ENCODE measurements at places on chromosomes 2 and 18.

- no peak for DNase-seq
Measured at GRCh38 chr18:6728331-6728730, 1.2 kb upstream of the ARHGAP28 start.

GRCh38 chr2:173922760-173923159 lies 42.4 kb downstream of the SP3 start:
- no peak for DNase-seq

- DNase-seq, result no peak
Measured at GRCh38 chr2:218138047-218138446, 12.2 kb downstream of the CXCR2 start.

- DNase-seq, result no peak
Measured at GRCh38 chr18:4842751-4843150, 354.3 kb downstream of the AKAIN1 start.

DNA sequence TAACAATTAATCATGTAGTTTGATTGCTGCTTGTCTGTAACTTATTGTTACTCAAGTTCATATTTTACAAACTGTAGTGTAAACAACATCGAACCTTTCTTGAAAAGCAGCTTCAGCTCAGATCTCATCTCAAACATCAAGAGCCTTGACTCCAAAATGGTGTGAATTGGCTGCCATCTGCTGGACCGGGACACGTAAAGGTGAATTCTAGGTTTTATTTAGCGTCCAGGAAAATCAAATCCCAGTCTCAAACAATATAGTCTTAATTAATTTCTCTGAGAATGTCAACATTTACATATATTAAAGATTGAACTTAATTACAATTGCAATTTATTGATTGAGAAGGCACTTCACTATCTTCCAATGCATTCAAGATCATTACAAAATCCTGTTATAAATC lies 453.0 kb downstream of the GALR1 start:
- DNase-seq, result no peak

- DNase-seq, result no peak
Measured at GRCh38 chr2:222651718-222652418, 4.0 kb downstream of the FARSB start.

- DNase-seq, result no peak
Measured at GRCh38 chr18:7273301-7273921, 42.5 kb downstream of the LRRC30 start.

DNA sequence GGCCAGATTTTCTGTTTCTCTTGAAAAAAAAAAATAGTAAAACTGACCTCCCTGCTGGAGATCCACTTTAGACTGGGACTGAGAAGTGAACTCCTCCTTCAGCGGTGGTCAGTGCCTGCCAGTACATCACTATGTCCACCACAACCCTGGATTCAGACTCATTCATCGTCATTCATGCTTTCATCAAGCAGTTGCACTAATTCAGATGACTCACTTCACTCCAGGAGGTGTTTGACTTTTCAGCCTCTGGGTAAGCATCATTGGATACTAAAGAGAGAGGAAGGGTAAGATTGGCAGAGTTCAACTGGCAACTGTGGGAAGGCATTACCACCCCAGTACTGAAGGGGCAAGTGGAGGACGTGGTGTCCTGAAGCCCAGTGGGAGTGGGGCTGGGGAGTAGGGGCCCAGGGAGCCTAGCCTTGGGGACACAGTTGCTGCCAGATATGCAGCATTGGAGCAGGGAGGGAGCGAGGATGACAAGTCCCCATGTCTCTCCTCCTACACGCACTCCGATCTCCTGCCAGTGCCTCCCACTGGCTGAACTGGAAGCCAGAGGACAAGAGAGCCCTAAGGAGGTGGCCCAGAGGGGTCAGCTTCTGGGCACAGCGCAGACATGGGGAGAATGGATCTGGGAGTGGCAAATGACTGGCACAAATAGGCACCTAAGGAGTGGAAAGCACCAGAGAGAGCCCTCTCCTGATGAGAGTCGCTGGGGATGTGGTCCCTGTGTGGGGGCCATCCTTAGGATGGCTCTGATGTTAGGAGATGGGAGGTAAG lies 111.1 kb downstream of the TGFA start:
- DNase-seq, result no peak

DNA sequence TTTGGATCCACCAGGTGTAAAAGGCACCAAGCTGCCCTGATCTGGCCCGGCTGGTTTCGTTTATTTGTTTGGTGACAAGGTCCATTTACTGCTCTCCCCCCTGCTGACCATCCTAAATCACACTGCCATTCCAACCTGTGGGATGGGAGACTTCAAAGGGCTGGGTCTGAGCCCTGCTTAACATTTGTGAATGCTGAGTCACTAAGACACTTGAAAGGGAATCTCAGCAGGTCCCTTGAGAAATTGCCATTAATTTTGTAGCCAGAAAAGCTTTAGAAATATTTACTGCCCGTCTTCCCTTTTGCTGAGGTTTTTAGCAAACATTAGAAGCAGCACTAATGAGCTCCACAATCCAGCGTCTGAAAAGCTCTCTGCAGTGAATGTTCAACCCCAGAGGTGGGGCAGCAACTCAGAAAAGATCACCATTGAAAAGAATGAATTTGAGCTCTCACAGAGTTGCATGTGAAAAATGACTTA lies 133.8 kb downstream of the ARL4C start:
- no peak for DNase-seq

DNA sequence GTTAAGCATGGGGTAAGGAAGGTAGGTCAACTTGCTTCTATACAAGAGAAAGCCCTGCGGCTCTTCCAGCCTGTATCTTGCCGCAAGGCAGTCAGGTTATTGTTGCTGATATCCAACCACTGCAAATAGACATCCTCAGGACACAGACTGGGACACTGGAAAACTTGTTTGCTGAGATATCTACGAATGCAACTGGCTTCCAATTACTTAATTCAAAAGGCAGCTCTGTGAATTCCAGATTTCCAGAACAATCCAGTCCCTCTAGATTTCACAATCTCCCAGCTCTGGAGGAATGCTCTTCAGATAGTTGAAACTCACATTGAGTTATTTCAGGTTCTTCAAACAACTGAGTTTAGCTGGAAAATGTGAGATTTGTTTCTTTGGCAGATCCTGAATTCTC lies 34.6 kb upstream of the SP9 start:
- DNase-seq, result no peak

- no peak for DNase-seq
Measured at GRCh38 chr2:71713581-71714580, 260.5 kb downstream of the DYSF start.

GRCh38 chr18:23330423-23330822 lies 122.7 kb upstream of the RIOK3 start:
- no peak for DNase-seq

GRCh38 chr2:42071791-42072190 lies 24.0 kb downstream of the PKDCC start:
- no peak for DNase-seq

DNA sequence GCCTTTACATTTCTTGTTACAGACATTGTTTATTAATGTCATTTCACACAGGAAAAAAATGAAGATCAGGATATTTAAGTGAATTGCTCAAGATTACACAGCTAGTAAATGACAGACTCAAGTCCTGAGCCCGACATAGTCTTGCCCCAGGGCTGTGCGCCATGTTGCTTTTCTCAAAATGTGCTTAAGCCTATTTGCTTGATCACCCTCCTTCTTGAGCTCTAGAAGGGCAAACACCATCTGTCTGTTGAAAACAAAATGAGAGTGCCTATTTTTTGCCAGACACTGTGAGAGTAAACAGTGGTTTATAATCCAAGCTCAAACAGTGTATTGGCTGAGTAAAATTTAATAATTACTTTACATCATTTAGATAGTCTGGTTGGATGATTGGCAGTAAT lies 34.8 kb upstream of the HNMT start:
- no peak for DNase-seq

GRCh38 chr2:132463719-132464118 lies 47.1 kb downstream of the GPR39 start:
- no peak for DNase-seq

- no peak for DNase-seq
Measured at GRCh38 chr18:56748698-56749268, 97.6 kb downstream of the WDR7 start.

GRCh38 chr2:38516122-38516521 lies 86.6 kb downstream of the HNRNPLL start:
- DNase-seq, result no peak

DNA sequence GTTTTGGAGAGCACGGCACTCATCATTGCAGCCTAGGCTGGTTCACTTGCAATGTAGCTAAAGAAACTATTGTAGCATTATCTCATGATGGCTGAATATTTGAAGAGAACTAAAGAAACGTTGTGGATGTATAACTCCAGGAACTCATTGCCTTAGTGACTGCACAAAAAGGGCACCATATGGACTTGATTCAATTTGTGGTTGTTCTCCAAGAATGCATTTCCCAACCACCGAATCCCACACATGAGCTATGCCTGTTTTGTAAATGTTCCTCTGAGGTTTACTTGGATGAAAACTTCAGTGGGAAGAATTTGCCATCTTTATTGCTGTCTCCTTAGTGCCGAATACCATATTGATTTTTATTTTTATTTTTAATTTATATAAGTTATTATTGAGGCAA lies 43.5 kb downstream of the DOK6 start:
- no peak for DNase-seq

GRCh38 chr2:168449419-168449818 lies 6.7 kb upstream of the CERS6 start:
- DNase-seq, result no peak

GRCh38 chr18:32315881-32316280 lies 126.0 kb downstream of the MEP1B start:
- DNase-seq, result no peak

DNA sequence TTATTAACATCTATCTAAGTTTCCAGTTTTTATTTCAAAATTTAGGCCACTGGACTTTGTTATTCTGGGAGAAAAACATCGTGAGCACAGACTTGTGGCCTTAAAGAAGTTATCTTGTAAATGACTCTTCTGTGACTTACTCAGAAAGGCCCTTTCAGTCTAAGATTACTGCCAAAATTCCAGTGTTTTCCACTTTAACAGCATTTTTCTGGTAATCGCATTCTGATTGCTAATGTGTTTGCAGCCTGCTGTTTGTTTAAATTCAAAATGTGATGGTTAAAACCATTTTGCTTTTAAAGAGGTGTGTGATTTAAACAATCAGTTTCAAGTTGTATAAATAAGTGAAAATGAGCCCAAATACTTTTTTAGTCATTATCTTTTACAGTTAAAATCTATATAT lies 136.7 kb upstream of the DAPL1 start:
- DNase-seq, result no peak

- DNase-seq, result no peak
Measured at GRCh38 chr2:121021685-121022084, 263.3 kb downstream of the TFCP2L1 start.

DNA sequence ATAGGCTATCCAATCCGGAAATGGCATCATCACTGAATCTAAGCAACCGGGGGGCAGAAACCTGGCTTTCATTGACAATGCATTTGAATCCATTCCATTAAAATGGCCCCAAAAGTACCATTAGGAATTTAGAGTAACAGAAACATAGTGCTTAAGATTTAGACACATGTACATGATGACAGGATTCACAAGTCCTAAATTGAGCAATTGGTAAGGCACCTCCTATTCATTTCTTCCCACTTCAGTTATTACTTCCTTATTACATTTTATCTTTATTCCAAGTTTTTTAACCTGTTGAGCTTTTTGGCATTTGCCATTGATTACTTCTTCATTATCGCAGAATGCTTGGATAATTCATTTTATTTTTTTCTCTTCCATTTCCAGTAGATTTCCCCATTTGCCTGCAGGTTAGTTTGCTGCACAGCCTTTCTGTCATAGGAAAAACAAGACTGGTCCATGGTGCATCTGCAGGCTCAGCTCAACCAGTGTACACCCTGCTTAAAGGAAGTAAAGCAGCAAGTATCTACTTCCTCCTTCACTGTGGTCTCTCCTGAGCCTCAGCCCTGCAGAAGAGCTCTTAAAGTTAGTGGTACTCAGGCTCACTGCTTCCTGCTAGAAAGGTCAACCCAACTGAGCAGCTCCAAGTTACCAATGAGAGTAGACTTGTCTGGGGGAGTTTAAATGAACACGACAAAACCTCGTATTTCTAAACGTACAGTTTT lies 89.2 kb downstream of the DOCK10 start:
- no peak for DNase-seq

- DNase-seq, result no peak
Measured at GRCh38 chr18:68467957-68468356, 247.0 kb downstream of the TMX3 start.

DNA sequence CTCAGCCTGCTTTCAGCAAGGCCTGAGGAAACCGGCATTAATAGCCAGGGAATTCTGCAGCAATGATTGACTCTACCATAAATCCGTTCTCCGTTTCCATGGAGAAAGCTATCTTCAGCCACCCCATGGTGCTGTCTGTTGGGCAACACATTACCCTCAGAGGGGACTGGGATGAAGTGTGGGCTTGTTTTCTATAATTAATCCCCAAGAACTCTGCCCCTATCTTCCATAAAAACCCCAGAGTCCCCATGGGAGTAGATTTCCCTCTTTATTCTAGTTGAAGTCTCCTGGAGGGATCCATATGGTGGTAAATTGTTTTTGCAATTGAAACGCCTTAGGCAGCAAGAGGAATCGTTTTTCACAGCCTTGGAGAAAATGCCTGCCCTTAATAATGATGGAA lies 9.2 kb downstream of the G6PC2 start:
- no peak for DNase-seq

GRCh38 chr2:207766041-207766551 lies 3.6 kb downstream of the FZD5 start:
- no peak for DNase-seq

DNA sequence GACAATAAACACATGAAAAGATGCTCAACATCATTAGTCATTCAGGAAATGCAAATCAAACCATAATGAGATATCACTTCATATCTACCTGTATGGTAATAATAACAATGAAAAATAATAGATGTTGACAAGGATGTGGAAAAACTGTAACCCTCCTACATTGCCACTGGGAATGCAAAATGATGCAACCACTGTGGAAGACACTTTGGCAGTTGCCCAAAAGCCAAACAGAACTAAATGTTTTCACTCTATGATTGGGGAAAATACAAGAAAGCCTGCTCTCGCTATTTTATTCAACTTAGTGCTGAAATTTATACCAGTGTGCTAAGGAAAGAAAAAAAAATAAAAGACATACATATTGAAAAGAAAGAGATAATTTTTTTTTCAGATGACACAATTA lies 934.5 kb downstream of the CNTNAP5 start:
- DNase-seq, result no peak

DNA sequence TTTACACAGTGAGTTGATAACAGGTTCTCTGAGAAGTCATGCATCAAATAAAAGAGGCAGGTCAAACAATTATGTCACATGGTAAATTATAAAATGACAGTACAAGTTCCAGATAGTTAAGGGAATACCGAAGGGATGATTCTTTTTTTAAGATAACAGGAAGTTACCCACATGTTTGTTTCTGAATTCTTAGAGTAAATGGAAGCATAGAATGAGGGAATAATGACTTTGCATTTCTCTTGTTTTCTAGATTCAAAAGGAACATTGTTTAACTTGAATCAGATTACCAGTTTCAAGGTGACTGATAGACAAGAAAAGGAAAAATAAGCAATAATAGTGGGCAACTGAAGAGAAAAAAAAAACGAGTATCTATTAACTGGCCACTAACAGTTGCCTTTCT lies 124.5 kb downstream of the MIB1 start:
- no peak for DNase-seq

- no peak for DNase-seq
Measured at GRCh38 chr2:121142452-121142851, 142.6 kb downstream of the TFCP2L1 start.

GRCh38 chr2:134433979-134434378 lies 180.1 kb downstream of the MGAT5 start:
- no peak for DNase-seq
